Foreskin keratinocyte (primary cell): ENCODE measurements at places on chromosomes 2 and 18.
A peak's percentile ranks its signal among the peaks of the same experiment; 100 is the strongest.

GRCh38 chr2:11499081-11499743, 33.3 kb upstream of the E2F6 start:
- DNase-seq = no peak

DNA sequence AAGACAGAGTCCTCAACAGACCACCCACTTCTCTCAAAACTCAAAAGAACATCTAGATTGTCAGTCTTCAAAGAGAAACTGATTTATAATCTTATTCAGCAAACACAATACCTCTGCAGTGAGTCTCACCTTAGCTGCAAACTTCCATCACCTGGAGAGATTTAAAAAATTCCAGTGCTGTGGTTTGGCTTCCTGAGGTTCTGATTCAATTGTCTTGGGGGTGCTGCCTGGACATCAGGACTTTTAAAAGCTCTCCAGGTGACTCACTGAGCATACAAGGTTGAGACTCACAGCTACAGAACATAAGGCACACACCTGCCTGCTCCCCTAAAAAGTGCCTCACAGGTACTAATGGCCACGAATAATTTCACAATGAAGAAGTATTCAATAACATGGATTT, 40.3 kb downstream of the RNF152 start:
- DNase-seq = peak; percentile 88

GRCh38 chr2:154908327-154908726, 209.8 kb downstream of the KCNJ3 start:
- no peak for DNase-seq

DNA sequence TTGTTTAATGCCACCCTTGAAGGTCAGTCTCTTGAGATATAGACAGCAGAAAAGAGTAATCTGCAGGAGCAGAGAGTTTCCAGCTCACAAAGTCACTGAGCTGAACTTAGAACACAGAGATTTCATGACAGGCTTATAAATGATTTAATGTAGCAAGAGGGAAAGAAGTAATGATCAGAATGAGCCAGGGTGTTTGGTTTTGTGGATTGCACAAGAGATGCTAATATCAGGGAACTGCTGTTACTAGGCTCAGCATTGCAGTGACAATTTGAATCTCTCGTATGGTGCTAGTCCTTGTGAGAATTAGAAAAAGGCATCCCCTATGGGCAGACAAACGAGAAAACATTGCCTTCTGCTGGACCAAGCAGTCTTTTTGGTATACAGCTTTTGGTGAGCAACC, 61.7 kb upstream of the ITGB6 start:
- no peak for DNase-seq

- no peak for DNase-seq
These were observed 506.1 kb downstream of the PARD3B start for GRCh38 chr2:205051417-205051816.

- no peak for DNase-seq
These were observed 194.4 kb upstream of the ID2 start for GRCh38 chr2:8487461-8487932.

DNA sequence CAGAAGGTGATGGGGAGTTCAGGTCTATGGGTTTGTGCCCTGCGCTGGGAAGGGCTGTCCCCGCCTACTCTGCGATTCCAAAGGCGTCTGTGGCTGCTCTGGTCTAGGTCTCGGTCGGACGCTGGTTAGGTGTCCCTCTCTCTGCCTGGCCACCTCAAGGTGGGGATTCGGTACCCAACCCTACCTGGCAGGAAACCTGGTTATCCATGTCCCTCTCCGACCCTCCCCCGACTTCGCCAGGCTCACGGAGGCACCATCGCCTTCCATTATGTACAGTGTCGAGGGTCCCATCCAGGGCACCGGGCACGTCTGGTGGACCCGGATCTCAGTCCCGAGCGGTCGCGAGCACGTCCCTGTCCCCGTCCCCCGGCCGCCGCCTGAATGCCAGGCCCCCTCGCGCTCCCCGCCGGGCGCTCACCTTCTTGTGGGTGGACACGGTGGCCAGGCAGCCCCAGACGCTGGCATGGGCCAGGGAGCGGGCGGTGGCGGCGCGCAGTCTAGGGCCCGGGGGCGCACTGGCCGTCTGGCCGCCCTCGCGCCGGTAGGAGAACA, 628 bp downstream of the CREG2 start:
- no peak for DNase-seq

DNA sequence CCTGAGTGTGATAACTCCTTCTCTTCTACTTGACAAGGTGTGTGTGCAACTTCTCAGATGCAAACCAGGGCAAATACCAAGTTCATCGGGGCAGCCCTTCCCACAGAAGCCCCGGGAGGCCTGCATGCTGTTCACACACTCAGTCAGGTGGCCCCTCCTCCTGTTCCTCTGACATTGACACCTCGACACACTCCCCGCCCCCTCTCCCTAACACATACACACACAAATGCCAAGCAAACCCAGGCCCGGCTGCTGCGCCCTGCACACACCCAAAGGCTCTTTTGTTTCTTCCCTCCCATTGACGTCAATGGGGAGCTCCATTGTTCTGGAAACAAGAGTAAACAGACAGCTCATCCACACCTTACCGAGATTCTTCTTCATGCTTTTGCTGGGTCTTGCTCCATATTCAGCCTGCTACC, 1.7 kb upstream of the PER2 start:
- DNase-seq = peak; percentile 98

DNA sequence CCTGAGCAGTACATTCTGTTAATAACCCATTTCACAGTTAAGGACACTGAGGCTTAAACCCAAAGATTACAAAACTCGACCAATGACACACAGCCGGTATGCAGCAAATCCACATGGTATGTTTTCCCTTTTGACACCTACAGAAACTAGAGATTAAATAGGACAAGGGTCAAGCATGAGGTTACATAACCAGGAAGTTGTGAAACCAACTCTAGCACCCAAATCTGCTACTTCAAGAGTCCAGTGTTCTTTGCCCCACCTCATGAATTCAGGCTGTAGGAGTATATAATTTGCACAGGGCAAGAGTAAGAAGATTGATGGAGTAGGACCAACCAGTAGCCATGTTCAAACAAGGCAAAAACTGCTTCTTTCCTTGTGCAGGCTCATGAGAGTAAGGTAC, 249.8 kb downstream of the BCL11A start:
- DNase-seq = no peak

- DNase-seq = no peak
These were observed 11.3 kb downstream of the TTLL4 start for GRCh38 chr2:218721934-218722333.

- DNase-seq = no peak
These were observed 146.9 kb downstream of the TDRD15 start for GRCh38 chr2:21270708-21271122.

DNA sequence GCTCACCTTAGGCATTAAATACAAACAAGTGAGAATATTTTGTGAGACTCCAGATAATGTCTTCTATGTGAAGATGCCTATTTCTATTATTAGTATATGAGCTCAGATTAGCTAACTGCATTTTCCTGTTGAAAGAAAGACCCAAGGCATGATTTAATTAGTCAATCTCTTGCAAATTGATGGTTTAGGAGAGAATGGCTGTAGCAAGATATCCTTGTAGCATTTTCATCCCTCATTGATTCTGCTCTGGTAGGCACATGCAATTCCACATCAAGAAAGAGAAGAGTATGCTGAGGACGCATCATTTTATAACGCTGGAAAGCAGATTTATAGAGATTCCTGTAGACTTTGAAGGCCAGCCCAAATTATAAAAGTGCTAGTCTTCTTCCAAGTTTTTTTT, 332.0 kb downstream of the SOX11 start:
- DNase-seq = no peak

GRCh38 chr2:108607706-108608301, 73.5 kb downstream of the LIMS1 start:
- DNase-seq = no peak

DNA sequence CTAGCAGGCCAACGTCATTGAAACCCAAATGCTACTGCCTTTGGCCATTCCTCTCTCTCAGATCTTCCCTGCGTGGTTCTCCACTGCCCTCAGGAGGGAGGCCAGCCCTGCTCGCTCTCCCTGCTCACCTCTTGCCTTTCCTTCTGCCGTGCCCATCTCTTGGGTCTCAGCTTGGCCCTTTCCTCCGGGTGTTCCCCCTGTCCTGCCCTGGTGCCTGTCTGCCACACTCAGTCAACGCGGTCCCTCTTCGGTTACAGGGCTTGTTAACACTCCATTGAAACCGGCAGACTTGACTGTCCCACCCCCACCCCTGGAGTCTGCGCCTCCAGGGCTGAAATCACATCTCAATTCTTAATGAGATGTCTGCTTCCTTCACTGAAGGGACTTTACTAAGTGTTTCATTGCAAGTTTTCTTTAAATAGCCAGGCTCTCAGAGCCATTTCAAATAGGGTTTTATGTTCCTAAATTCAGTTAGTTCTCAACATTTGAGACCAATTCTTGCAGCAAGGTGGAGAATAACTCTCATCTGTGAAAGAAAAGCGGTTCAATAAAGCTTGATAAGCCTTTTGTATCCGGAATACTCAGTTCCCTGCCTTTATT, 237.6 kb downstream of the DYSF start:
- DNase-seq = no peak
